ENCODE measurements at places on chromosomes 1 and 21.

- no peak for DNase-seq
Observed at GRCh38 chr1:117267232-117267774, 56.6 kb upstream of the VTCN1 start.

- no peak for DNase-seq
Observed at GRCh38 chr21:32545948-32546441, 39.3 kb downstream of the TCP10L start.

DNA sequence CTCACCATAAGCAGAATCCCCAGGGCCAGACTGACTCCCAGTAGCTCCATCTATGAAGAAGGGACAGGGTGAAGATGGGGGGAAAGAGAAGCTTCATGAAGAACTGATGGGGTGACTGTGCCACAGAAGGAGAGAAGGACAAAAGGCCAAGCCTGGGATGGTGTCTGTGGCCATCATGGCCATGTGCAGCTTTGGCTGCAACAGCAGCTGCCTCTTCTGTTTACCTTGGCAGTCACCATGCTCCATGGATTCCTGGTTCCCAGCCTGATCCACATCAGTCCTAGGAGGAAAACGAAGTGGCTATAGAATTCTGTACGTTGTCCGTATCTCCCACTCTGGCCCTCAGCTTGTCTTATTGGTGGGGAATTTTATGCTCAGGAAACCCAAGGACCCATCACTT, 12.0 kb downstream of the SEMA6C start:
- no peak for DNase-seq

DNA sequence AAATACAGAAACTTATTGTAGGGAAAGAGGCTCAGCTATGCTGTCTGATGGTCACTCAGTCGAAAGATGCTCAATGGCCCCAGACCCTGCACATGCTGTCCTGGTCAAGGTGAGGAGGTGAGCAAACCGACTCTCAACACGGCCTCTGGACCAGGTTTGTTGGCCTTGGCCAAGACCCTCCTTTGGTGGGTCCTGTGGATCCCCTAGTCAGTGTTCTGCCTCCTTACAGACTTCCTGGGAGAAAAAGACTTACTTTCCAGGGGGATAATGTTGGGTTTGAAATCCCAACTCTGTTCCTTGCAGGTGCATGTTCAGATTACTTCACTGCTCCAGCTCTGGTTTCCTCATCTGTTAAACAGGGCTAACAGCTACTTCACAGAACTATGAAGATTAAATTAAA, 53.8 kb downstream of the FAM78B start:
- no peak for DNase-seq

GRCh38 chr1:203186446-203187303, at the start of gene CHI3L1:
Gene CHI3L1, minus strand, starts transcription at chr1:203186704. Its CDS starts 81 bp downstream, at chr1:203186623.
- DNase-seq, result no peak

- DNase-seq, result no peak
Observed at GRCh38 chr21:39073717-39074116, 109.5 kb downstream of the PSMG1 start.

DNA sequence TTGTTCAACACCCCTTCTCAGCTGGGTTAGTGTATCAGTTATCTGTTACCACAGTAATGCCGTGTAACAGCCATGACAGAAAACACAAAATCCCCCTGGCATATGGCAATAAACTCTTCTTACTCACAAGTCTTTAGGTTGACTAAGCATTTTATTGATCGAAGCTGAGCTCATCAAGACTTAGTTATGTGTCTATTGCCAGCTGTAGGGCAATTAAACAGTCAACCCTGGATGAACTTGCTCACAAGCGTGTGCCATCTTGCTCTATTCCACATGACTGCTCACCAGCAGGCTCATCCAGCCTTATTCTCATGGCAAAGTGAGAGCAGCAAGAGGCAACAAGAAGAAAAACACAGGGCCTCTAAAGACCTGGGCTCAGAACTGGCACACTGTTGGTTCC, 333.8 kb upstream of the PTBP2 start:
- no peak for DNase-seq

DNA sequence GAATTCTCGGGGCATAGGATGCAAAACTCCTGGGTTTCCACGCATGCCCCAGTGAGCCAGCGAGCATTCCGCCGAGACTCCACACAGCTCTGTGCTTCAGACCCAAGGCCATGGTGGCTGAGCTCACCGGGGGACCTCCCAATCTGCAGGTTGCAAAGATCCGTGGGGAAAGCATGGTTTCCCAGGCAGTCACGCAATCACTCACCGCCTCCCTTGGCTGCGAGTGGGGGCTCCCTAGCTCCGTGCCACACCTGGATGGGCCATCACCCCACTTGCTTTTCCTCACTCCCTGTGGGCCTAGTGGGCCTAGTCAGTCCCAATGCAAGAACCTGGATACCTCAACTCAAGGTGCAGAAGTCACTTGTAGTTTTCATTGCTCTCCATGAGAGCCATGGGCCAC, 37.0 kb upstream of the SAMD11 start:
- no peak for DNase-seq

DNA sequence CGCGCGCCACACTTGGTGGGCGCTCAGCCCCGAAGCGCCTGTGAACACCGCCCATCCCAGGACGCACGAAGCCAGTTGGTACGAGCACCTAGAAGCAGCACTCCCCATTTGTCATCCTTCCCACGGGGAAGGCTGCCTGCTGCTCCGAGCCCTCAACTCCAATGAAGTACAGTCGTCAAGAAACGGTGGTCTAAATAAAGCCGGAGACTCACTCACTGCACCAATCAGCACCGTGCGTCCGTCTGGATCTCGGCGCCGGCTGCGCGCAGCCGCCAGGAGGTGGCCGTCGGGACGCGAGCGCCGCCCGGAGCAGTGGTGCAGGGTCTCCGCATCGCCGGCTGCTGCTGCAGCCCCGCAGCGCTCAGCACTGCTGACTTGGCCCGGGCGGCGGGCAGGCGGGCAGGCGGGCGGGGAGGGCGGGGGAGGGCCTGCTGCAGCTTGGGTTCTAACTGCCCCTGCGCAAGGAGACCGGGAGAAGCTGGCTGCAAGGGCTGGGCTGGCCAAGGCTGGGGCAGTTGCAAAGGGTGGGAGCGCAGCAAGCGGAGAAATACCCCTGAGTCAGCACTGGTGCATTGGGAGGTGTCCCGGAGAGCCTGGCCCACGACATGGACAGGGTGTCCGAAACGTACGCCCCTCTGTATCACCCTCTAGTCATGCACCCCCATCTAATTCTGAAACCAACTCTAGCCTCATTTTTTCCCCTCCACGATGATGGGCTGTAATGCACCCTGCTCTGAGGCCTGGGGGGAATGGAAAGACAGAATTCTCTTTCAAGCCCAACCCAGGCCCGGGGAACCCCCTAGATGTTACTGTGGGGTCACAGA, 35.8 kb upstream of the H6PD start:
- DNase-seq, result no peak

GRCh38 chr21:41037212-41037611, 130.7 kb upstream of the BACE2 start:
- no peak for DNase-seq

DNA sequence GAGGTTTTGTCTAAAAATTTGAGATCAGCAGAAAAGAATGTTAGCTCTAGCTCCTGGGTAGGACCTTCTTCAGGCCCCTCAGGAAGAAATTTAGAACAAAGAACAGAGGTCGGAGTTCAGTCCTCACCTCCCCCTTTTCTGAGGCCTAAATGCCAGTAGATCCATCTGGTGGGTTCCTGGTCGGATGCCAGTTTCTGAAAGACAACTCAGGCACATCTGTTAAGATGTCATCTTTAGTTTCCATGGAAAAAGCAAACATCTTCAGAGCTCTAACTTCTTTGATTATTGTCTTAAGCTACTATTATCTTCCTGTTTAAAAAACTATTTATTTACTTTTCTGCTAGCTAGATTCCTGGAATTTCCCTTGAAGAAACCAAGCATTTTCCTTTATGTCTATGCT, 37.1 kb upstream of the USP25 start:
- no peak for DNase-seq

GRCh38 chr21:37259426-37259825, 7.7 kb downstream of the VPS26C start:
- DNase-seq, result no peak

- DNase-seq, result no peak
Observed at GRCh38 chr1:242402956-242403355, 121.5 kb downstream of the PLD5 start.

GRCh38 chr1:234954613-234955012, 174.0 kb downstream of the TOMM20 start:
- no peak for DNase-seq

GRCh38 chr1:18618546-18619466, 11.8 kb upstream of the PAX7 start:
- no peak for DNase-seq

GRCh38 chr1:151739590-151740355, 18.5 kb downstream of the RIIAD1 start:
- no peak for DNase-seq

- no peak for DNase-seq
Observed at GRCh38 chr1:229116114-229116513, 154.8 kb upstream of the RAB4A start.

DNA sequence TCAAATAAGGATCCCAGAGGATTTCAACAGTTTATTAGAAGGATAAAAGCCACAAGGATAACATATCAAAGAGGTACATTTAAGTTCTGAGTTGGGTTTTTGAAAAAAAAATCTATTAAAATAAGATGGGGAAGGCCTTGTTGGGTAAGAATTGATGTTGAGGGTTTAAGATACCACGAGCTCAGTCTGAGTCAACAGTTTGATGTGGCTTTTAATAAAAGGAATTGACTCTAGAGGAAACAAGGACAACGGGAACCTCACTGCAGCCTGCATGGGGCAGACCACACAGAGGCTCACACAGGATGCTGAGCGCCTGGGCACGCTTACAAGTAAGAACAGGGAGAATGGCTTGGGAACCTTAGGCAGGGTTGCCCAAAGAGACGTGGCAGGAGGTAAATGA, 107.5 kb downstream of the TIAM1 start:
- DNase-seq, result no peak

- DNase-seq, result no peak
Observed at GRCh38 chr1:3945222-3945621, 45.1 kb upstream of the C1orf174 start.

DNA sequence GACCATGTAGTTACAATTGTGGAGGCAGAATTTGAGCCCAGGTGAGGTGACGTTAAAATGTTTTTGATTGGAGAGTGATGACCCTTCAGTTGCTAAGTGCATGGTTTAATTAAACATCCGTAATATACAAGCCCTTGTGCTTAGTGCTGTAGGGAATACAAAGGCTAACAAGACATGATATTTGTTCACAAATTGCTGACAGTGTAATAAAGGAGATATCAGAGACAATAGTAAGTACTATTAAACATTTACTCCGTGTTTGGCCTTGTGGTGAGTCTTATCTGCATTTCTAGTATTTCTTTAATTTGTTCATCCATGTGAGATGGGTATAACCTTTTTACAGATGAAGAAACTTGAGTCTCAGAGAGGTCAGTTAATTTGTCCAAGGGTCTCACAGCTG, 37.9 kb downstream of the RLF start:
- no peak for DNase-seq

GRCh38 chr1:15229707-15230131, 17.3 kb upstream of the FHAD1 start:
- no peak for DNase-seq

GRCh38 chr1:224127925-224128819, 14.3 kb downstream of the FBXO28 start:
- DNase-seq, result no peak

DNA sequence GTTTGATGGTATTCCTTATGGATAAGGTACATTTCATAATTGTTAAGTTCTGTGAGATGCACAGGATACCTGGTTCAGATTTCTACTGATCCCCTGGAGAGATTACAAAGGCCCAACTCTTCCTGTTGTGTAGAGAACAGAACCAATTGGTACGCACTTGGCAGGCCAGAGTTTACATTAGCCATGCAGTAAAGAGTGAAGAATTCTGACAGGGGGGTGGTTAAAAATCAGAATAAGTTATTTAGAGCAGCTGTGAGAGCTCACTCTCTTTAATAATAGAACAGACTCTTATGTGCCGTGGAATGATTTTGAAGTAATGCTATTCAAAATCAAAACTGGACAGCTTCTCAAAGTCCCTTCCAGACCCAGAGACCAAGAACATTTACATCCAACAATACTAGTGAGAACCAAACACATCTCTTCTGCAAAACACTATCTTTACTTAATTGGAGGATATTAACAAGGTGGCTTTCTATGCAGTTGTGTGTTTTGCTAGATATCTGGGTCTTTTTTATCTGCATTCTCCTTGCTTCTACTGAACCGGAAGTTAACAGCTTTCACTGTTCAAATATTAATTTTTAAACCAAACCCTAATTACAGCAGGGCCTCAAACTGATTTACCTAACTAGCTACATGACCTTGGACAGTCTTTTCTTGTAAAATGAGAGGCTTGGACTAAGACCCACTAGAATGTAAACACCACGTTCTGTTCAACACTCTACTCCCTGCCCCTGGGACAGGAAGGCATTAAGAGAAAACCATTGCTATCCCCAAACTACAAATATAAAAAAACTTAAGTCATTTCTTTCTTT, 4.0 kb downstream of the USP24 start:
- DNase-seq, result no peak

DNA sequence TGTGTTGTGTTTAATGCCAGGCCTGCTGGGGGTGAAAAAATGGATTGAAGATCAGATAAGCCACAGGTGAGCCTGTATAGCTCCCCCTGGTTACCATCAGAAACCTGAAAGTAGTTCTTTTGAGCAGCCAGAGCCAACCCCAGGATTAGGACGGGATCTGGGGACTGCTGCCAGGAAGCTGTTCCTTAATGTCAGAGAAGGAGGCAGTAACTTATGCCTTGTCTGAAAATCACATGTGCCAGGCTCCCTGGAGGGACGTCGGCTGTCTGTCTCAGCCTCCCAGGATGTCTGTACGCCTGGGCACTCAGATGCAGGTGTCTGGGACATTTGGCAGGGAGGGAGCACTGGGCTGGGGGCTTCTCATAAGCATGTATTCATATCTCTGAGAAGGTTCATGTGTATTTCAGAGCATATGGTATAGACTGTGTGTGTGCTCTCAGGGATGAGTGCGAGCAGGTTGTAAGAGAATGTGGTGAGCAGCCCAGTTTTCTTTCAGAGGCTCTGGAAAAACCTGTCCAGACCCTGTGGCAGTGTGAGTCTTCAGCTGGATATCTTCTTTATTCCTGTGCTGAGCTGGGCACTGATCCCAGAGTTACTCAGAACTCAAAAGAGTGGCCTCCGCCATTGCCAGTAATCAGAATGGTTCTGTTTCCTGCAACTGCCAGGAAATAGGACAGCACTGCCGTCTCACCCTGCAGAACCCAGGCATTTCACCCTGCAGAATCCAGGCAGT, 2.8 kb downstream of the FAM43B start:
- DNase-seq, result no peak

All from NCI-H2081 treated with DMSO at 0.1 percent for 48 hours (cell line).